ENCODE measurements at places on chromosomes 7 and 10.

DNA sequence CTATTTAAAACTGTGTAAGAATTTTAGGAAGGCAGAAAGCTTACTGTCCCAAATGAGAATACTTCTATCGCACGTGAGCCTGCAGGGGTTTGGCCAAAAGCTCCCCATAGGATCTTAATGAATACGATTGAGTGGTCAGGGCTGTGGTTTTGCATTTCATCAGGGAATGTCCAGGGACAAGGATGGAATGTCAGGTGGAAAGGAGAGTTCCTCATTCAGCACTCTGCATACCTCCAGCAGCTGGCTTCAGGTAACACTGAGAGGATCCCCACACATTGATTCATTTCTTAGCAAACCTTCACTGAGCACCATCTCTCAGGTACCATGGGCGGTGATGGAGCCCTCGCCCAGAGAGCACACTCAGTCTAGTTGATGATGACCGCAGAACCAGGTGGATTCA is 27.2 kb downstream of the ANK3 start:
- DNase-seq = no peak

DNA sequence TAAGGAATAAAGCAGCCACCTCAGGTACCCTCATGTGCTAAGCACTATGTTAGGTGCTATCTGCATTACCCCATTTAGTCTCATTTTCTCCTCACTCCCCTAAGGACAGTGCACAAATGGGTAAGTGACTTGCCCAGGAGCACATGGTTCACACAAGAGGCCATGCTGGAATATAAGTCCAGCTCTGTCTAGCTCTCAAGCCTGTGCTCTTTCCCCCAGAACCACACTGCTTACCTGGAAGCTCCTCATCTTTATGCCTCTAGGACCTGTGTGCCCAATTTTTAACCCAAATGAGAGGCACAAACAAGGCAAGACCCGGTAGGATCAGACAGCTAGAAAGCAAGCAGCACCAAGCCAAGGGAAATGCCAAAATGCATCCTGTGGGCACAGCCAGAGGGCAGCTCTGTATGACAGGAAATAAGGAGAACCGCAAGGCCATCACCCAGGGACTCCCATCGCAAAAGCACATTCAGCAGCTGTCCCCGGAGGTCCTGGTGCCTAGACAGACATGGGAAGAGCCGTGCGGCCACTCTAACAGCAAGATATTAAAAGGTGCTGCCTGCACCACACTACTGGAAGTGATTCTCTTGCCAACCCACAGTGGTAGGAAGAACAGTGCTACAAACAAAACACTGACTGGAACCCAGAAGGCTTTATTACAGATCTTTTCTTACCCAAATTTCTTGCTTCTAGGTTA is 88.1 kb downstream of the GSAP start:
- DNase-seq = no peak

- no peak for DNase-seq
Observed at GRCh38 chr10:121618906-121619305, 20.7 kb upstream of the FGFR2 start.

GRCh38 chr10:49768731-49769130 is 6.6 kb upstream of the OGDHL start:
- no peak for DNase-seq

DNA sequence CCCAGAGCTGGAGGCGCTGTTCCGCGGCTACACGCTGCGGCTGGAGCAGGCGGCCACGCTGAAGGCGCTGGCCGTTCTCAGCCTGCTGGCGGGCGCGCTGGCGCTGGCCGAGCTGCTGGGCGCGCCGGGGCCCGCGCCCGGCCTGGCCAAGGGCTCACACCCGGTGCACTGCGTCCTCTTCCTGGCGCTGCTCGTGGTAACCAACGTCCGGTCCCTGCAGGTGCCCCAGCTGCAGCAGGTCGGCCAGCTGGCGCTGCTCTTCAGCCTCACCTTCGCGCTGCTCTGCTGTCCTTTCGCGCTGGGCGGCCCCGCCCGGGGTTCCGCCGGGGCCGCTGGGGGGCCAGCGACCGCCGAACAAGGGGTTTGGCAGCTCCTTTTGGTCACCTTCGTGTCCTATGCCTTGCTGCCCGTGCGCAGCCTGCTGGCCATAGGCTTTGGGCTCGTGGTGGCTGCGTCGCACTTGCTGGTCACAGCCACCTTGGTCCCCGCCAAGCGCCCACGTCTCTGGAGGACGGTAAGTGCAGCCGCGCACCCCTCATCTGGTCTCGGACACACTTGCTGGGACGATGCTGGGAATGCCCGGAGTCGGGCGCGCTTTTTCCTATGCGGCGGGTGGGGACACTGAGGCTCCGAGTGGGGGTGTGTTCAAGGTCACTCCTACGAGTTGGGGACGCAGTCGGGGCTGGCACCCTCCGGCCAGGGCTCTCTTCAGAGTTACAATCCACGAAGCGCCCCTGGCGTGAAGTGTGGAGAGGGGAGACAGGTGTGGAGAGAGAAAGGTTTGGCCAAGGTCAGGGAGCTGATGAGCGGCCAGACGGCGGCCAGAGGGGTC is 717 bp downstream of the ADCY1 start:
- no peak for DNase-seq

DNA sequence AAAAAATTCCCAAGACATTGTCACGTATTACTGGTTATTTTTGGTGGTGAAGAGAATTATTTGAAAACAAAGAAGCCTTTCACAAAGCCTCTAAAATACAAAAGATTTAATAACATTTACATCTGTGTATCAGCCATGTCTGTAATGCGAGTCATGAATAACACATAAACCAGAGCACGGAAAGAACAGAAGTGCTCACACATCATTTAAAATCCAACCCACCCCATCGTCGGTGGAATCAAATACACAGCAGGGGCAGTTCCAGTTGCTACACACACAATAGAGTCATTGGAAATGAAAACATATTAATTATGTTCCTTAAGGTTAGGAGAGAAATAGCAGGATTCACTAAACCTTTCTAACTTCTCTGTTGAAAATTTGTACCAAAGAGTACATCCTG is 1097.3 kb downstream of the KCNMA1 start:
- no peak for DNase-seq

DNA sequence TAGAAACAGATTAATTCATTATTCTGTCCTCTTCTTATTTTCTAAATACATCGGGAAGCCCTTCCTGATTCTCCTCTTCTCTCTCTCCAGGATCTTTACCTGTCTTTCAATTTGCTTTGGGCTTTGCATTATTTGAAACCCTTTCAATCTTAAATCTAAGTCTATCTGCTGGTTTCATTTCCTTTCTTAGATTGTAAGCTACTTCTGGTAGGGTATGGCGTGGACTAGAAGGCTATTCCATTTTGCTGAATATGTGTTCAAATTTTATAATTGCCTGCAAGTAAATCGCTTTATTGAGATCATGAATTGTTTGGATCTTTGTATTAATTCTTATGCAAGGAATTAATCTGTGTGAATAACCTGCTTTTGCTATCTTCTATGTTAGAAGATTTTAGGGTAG is 11.1 kb downstream of the STAM start:
- DNase-seq = no peak

GRCh38 chr10:133475821-133476640 is 22.3 kb downstream of the SCART1 start:
- DNase-seq = no peak

DNA sequence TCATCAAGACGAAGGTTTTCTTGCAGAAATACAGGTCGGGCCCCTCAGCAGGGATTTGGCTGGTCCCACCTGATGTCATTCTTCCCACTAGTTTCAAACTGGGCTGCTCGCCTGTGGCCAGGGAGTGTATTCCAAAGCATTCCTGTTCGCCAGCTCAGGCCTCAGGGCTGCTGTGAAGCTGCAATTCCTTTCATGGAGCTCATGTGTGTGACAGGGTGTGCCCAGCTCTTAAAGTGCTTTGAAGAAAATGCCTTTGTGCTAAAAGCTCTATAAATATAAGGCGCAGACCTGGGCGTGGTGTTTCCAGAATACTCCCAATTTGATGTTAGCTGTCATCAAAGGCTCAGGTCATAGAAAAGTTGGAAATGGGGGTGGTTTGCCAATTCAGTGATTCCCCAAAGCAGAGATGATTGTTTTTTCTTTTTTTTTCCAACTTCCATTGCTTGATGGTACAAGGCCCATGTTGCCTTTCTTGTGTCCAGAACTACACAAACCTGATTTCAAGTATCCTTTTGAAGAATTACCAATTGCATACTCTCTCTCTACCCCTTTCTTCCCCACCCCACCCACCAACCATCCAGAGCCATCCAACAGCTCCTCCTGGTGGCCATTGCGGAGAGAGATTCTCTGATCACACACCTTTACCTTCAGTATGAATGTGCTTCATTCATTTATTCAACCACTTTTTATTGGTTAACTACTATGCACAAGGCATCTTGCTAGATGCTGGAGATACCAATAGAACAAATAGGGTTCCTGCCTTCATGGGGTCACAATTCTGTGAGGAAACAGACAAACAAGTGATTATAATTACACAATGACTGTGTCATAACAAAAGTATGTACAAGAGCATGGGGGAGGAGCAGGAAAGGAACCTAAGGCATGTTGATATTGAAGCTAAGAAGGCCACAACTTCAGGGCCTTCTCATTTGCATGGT is 297.3 kb upstream of the LYZL1 start:
- no peak for DNase-seq

- DNase-seq = no peak
Observed at GRCh38 chr10:76139431-76139830, 708.0 kb downstream of the LRMDA start.

DNA sequence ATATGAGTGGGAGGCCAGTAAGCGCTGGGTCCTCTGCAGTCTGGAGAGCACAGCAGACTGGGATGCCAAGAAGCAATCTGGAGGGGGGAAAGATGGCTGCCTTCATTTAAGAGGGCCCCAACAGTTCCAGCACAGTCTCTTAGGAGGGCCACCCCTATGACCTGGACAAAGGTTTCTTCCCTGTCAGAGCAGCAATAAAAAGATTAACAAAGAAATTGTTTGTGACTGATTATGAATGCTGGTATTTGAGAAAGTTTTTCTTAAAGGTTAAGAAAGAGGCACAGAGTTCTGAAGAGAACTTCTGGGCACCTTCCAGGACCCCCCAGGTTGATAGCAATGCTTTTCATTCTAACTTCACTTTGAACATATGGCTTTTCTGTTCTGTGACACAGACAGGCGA is 52.3 kb downstream of the CYP26A1 start:
- DNase-seq = no peak

GRCh38 chr7:149704507-149704906 is 68.9 kb downstream of the ZNF467 start:
- DNase-seq = no peak

GRCh38 chr7:44769776-44770294 is 21.2 kb downstream of the ZMIZ2 start:
- no peak for DNase-seq

- no peak for DNase-seq
Observed at GRCh38 chr10:65670087-65670486, 1255.7 kb upstream of the LRRTM3 start.

DNA sequence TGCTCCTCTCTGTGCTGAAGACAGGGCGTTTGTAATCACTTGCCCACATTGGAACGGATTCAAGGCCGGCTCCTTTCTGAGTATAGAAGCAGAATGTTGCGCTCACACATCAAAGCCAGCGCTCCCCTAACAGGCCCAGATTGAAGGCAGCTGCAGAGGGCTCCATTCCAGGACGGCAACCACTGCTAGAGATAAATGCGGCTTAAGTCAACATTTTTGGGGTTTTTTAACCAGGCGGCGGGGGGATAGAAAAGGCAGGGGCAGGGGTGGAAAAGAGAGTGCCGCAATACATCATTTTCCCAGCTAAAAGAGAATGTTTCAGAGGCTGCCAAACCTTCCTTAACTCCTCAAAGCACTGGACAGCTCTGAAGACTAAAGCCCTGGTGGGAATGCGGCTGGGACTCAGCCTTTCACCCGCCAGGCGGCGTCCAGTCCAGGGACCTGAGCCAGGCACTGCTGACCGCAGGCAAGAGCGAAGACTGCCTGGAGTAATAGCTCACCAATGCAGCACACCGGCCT is 189.6 kb downstream of the TNS3 start:
- no peak for DNase-seq
